ENCODE measurements at places on chromosomes 2 and 18.
A peak's percentile ranks its signal among the peaks of the same experiment; 100 is the strongest.

GRCh38 chr2:71671203-71671854, 218.0 kb downstream of the DYSF start:
- DNase-seq, result no peak

- no peak for DNase-seq
Measured at GRCh38 chr2:95018861-95019550, 6.5 kb upstream of the MAL start.

DNA sequence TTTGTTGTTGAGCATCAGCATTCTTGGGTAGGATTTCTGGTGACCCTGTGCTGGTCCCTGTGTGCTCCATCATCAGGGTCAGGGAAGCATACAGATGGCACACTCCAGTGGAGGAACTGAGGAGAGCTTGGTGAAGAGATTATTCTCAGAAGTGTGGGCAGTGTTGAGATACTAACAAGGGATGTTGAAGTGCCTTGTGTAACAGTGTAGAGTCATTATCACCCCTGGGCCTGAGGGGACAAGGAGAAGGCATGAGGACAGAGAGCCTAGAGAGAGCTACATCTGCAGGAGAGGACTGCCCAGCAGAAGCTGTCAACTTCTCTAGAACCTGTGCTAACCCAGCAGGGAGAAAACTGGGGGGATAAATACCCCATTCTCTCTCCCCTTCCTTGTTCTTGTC, 189.0 kb downstream of the PLCL1 start:
- peak; percentile 20 for DNase-seq

- no peak for DNase-seq
Measured at GRCh38 chr2:212595036-212595654, 56.5 kb upstream of the ERBB4 start.

- no peak for DNase-seq
Measured at GRCh38 chr2:204333861-204334260, 211.4 kb upstream of the PARD3B start.

DNA sequence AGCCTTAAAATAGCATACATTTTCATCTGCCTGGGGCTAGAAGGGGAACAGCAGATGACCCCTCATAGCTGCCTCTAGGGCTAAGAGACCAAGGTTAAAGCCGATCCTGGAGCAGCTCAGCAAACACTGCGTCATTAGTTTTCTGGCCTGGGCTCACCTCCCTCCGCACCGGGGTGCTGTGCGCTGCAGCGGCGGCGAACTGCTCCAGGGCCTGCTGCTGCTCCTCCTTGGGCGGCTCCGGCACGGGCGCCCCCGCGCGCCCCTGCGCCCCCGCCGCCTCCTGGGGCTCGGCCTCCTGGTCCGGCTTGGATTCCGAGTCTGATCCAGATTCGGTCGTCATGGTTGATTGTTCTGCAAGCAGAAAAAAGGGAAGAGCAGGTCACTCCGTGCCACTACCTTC, 55.0 kb downstream of the EPB41L3 start:
- no peak for DNase-seq

DNA sequence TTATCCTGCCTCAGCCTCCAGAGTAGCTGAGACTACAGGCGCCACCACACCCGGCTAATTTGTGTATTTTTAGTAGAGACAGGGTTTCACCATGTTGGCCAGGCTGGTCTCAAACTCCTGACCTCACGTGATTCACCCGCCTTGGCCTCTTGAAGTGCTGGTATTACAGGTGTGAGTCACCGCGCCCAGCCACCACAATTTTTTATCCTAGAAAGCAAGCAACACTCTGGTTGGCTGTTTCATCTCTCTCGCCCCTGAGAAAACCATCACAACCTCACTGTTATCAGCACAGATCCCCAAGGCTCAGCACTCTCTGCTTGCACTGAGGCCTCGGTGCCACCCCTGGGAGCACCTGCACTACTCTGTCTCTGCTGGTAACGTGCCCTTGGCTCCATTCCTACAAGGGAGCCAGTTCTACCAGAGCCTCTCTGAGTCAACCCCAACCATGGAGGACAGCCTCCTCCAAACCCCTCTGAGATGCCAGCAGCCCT, 134.8 kb upstream of the AGAP1 start:
- no peak for DNase-seq
